ENCODE measurements at places on chromosomes 2 and 18.
A peak's percentile ranks its signal among the peaks of the same experiment; 100 is the strongest.

DNA sequence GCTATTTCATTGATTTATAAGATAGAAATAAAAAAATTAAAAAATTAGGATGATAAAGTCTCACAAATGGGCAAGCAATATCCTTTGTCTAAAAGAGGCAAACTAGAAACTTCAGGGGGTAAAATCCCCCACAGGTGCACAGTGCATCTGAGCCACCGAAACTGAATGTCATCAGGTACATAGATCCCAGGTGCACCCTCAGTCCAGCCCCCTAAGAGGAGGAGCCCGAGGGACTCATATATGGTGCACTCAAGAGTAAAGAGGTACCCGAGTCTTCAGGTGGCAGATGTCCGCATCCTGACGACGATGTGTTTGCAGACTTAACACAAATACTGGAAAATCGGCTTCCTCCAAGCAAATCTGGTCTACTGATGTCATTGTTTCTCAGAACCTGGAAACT, 11.3 kb downstream of the QPCT start:
- ATAC-seq, result no peak

- ATAC-seq, result no peak
Measured at GRCh38 chr2:64085936-64086335, 58.3 kb downstream of the PELI1 start.

- ATAC-seq, result no peak
Measured at GRCh38 chr18:36331521-36331971, 34.0 kb downstream of the FHOD3 start.

GRCh38 chr2:62567669-62568068, 61.7 kb upstream of the TMEM17 start:
- no peak for ATAC-seq

- ATAC-seq, result no peak
Measured at GRCh38 chr2:196128749-196129148, 42.6 kb downstream of the STK17B start.

DNA sequence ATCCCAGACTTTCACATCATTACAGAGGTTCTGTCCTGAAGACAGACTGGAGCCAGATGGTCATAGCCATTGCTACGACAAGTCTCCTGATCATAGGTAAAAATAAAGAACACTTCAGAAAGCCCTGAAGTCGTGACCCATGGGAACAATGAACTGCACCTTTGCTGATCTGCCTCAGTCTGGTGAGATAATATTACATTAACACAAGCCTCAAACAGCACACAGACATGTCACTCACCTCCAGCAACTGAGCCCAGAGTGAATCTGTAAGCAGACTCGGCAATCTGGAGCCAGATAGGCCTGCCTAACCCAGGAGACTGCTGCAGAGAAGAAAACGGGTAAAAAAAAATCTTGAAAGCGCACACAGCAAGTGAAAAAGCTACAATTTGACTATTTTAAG, 79.2 kb downstream of the SLC25A12 start:
- no peak for ATAC-seq

DNA sequence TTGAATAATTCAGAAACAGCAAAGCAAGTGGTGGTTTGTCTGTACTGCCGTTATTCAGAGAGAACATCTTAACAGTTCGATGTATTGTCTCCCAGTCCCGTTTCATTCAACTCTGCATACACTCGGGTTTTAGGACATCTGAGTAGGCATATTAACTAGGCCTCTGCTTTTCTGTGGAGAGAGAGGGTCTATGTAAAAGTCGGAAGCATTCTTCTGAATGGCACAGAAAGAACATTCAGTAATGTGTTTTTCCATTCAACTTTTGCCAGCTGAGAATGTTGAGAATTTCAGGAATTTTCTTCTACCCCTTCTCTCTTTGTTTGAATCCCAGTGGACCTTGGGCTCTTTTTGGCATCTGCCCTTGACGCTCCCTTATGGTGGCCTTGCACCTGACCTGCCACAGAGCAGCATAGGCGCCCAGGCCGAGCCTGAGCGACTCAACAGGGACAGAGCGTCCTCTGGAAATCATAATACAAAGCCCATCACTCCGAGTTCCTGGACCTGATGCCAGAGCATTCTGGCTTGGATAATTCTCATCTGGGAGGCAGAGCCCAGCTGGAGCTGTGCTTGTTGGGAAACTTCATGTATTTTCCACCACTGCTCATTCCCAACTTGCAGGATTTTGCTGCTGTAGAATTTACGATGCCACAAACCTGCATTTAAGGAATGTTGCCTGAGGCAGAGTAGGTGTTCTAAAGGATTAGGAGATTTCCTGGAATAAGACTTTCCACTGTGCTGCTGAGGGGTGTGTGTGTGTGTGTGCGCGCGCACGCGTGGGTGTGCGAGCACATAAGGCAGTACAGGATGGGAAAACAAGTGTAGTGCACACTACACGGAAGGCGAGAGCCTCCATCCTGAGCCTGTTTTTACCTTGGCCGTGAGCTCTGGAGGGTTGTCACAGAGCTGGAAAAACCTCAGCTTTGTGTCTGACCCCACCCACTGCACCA, 77.2 kb upstream of the TXNDC2 start:
- ATAC-seq, result peak; percentile 86

GRCh38 chr2:33788044-33788443, 188.9 kb upstream of the FAM98A start:
- no peak for ATAC-seq

GRCh38 chr2:13474538-13474937, 757.8 kb downstream of the TRIB2 start:
- ATAC-seq, result no peak

GRCh38 chr2:17541531-17541950, 1.0 kb downstream of the VSNL1 start:
- ATAC-seq, result no peak

GRCh38 chr18:48742706-48743475, 204.1 kb downstream of the CTIF start:
- ATAC-seq, result peak; percentile 84

- ATAC-seq, result peak; percentile 78
Measured at GRCh38 chr2:111667542-111668273, 216.3 kb downstream of the ANAPC1 start.

- ATAC-seq, result no peak
Measured at GRCh38 chr18:23992089-23992940, 22.2 kb upstream of the TTC39C start.

- ATAC-seq, result no peak
Measured at GRCh38 chr2:12718015-12718671, 1.4 kb downstream of the TRIB2 start.

- no peak for ATAC-seq
Measured at GRCh38 chr2:239169311-239170048, 231.3 kb downstream of the HDAC4 start.

DNA sequence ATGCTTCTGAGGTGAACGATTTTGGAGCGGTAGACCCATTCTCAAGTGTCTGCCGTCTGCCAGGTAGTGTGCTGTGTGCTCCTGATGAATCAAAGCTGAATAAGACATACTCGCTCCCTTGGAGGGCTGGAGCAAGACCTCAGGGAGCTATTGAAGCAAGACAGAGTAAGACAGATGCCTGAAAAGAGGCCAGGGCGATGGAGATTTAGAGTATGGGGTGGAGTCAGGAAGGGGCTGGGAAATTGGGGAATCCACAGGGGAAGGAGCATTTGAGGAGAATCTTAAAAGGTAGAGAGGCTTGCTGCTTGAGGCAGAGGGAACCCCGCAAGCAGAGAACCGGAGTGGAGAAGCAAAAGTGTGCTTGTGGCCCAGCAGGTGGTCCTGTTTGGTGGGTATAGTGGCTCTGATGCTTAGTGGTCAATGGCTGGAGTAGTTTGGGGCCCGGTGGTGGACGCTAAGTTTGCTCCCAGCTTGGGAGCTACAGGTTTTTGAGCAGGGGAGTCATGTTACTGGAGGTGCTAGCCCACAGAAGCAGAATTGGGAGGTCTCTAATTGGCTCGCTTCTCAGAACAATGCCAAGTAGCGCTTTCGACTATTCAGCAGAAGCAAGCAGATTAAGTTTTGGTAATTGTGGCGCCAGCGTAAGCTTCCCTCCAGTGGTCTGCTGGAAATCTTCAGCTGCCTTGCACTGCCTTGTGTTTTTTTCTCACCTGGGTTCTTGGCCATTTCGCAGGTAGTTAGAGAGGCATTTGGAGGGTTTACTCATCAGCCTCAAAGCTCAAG, 2.0 kb downstream of the CNNM4 start:
- no peak for ATAC-seq

DNA sequence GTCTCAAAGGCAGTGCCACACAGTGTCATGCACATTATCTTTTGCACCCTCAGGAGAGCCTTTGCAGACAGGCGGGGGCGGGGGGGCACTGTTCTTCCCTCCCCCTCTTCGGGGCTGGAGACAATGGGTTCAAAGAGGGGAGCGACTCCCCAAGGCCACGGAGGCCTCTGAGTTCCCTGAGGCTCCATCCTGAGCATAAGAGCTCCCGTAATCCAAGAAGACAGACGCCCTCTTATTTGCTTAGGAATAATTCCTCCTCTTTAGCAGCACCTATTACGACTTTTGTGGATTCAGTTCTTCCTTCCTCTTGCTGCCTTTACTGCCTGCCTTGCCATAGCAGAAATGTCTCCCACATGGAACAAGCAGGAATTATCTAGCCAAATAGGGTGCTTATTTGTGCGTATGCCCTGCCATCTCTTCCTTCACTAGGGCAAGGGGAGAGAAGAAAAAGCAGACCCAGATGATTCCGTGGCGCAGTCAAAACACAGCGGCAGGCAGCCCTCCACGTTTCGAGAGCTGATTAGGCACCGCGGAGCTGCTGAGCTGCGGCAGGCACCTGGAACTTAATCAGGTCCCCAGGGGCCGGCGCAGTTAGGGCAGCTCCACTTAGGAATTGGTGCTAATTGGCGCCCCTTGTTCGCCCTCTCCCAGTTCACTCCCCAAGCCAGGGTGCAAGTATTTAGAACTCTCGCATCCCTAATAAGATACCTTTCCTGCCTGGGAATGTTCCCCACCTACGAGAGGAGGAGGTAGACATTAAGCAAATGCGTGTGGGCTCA, 233.4 kb upstream of the MYT1L start:
- no peak for ATAC-seq

DNA sequence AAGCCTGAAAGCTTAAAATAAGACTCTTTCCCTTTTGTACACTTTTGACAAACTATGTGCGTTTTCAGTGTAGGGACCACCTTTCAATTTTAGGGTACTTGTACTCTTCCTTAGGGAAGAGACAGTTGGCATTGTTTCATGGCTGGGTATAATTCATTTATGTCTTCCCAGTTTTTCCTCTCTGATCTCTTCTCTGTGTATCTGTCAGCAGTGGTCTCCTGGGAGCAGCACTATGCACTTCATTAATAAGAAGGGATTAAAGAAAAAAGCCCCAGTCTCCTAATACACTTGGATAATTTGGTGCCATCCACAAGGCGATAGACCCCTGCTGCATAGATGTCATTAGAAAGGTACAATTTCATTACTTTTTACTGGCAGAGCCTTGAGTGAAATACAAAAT, 12.1 kb downstream of the AQP4 start:
- ATAC-seq, result no peak

DNA sequence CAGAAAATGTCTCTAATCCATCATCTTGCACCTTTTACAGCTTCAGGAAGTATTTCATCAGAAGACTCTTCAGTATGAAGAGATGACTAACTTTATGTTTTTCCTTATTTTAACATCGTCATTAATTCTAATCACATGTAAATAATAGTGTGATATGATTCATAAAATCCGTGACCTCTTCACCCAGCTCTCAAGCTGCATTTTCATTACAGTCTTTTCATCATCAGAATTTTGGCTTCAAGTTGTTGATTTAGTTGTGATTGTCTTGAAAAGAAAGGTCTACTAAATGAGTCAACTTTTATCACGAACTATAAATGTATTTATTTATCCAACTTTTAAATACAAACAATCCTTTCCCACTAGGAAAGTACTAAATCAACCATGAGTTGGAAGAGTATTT, 410.3 kb downstream of the LRP1B start:
- ATAC-seq, result no peak

- ATAC-seq, result no peak
Measured at GRCh38 chr18:36728345-36728744, 100.5 kb downstream of the TPGS2 start.

GRCh38 chr2:63975437-63976124, 43.6 kb downstream of the VPS54 start:
- no peak for ATAC-seq

- ATAC-seq, result no peak
Measured at GRCh38 chr2:199818026-199818425, 33.0 kb downstream of the FTCDNL1 start.

DNA sequence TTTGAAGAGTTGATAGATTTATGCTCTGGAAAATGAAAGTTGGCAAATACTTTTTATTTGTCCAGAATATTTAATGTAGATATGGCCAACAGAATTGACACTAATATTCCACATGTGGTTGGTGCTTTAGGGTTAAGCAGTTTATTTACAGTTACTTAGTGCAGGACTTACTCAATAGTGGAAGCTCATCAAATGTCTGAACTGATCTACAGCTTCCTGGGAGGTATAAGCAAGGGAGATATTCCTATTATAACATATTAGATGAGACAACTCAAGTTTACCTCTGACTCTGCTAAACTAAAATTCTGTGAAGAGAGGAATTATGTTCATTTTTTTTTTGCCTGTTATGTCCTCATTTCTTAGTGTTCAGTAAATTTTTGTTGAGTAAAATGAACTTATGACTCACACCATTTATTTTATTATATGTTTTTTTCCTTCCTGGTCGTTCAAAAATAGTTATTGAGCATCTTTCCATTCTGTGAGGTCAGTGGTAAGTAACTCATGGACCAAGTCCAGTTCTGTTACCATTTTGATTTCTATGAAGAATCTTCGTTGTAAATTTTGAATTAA, 13.6 kb downstream of the ABI2 start:
- ATAC-seq, result no peak

- no peak for ATAC-seq
Measured at GRCh38 chr2:48860380-48860779, 104.9 kb upstream of the LHCGR start.

DNA sequence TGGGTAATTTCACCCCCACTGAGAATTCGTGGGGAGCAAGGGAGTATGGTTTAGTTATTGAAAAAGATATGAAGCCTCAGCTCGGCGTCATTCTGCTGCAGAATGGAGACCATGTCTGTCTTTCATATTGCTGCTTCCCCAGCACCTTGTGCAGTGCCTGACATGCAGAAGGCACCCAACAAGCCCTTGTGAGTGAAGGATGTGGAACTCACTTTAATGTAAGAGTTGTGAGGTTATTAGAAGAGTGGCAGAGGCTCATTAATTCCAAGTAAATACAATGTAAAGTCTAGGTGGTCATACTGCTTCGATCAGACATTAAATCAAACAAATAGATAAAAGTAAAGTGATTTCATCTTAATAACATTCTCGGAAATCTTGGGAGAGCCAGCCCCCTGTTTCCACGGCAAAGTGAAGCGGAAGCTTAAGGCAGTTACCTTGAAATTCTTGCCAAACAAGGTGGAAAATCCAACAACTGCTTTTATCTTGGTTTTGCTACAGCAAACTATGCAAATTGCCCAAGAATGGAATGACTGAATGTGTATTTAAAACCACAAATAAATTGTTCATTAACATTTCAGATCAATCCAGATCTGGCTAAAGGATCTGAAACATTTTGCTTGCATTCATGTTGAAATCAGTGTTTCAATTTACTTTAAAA, 9.6 kb downstream of the CFAP221 start:
- ATAC-seq, result no peak

- peak; percentile 25 for ATAC-seq
Measured at GRCh38 chr2:190354003-190354690, 10.8 kb downstream of the INPP1 start.

GRCh38 chr18:4400911-4401310, 54.2 kb downstream of the DLGAP1 start:
- ATAC-seq, result no peak

GRCh38 chr2:146003337-146003736, 1483.4 kb upstream of the ZEB2 start:
- ATAC-seq, result no peak

- no peak for ATAC-seq
Measured at GRCh38 chr2:167331636-167332232, 443.5 kb downstream of the XIRP2 start.

All from gastroesophageal sphincter (tissue), 4 donors.